ENCODE measurements at places on chromosomes 2 and 18.

GRCh38 chr2:152490686-152491455, 155.9 kb downstream of the FMNL2 start:
- no peak for DNase-seq

GRCh38 chr2:104344985-104345384, 508.9 kb upstream of the POU3F3 start:
- no peak for DNase-seq

GRCh38 chr2:229300790-229301189, 29.7 kb upstream of the PID1 start:
- DNase-seq, result no peak

- peak; percentile 90 for DNase-seq
Observed at GRCh38 chr2:199309973-199310372, 147.8 kb downstream of the SATB2 start.

GRCh38 chr18:49922228-49922627, 108.9 kb upstream of the ACAA2 start:
- no peak for DNase-seq

DNA sequence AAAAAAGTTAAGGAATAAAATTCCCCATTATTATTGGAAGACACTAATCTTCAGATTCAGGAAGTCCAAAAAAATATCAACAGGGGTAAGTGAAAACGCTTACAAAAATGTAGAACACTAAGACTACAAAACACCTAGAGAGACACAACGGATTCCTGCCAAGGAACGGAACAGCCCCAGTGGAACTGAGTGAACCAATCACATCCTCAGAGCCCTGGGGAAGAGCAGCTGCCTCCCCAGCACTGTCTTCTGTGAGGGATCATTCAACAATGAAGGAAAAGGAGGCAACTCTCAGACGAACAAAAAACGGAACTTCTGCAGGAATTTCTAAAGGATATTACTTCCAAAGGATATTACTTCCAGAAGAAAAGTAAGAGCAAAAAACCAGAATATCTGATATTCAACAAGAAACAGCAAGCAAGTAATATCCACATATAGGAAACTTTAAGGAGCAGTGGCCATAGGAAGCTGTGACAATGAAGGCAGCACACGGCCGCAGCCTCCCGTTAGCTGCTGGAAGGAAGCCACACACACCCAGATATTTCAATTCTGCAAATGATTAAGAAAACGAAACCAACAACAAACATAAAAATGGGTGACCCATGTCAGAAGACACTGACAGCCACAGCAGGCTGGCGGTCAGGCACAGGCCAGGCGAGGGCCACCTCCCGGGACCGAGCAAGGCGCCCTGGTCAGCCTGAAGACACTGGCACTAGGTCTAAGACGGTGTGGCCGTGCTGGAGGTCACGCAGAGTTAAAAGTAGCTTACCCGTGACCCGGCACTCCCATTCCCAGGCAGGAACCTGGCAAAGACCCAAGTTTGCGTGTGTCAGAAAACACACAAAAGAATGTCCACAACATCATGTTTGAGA, 81.8 kb downstream of the HDAC4 start:
- no peak for DNase-seq

DNA sequence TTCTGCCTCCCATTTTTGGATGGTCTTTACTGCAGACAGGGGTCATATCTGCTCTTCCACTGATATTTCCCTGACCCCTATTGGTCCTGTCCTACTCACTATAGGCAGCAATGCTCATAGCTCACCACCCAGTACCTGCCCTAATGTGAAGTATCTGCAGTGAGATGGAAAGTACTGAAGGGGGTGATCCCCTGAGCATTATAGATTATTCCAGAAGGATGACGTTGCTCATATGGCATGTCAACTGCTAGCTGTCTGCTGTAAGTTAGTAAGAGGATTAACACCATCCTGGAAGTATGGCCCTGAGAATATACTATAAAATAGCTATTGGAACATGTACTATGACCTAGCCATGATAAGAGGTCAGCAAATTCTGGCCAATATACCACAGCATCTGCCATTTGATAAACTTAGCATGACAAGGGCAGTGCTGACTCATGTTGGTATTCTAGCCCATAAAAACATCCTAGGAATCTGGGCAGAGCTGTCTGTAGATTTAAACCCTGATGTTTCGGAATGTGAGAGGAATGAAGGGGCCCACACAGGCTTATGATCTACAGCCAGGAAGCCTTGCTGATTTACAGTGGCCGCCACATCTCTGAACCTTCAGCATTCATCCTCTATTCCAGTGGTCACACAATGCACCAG, 451.4 kb downstream of the TNS1 start:
- DNase-seq, result no peak

GRCh38 chr18:48161911-48162698, 231.6 kb upstream of the SMAD2 start:
- peak; percentile 93 for DNase-seq

- DNase-seq, result no peak
Observed at GRCh38 chr2:31270822-31271231, 36.9 kb downstream of the EHD3 start.

- DNase-seq, result no peak
Observed at GRCh38 chr2:103808814-103809213, 1045.1 kb upstream of the POU3F3 start.

DNA sequence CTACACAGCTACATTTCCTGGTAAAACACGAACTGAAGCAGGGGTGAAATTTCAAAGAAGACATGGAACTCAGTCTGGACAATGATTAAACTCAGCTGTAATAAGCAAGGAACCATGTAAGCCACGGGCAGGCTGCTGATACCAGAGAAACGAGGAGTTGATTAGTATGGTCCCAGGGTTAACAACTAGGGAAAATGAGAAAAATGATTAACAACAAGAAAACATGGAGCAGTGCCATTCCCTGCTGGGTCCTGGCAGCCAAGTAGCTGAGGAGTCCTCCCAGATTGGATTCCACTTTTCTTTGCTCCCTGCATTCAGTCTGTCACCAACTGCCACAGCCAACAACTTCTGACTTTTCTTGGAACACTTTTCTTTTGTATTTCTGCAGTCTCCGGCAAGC, 517.0 kb upstream of the KLHL29 start:
- no peak for DNase-seq

DNA sequence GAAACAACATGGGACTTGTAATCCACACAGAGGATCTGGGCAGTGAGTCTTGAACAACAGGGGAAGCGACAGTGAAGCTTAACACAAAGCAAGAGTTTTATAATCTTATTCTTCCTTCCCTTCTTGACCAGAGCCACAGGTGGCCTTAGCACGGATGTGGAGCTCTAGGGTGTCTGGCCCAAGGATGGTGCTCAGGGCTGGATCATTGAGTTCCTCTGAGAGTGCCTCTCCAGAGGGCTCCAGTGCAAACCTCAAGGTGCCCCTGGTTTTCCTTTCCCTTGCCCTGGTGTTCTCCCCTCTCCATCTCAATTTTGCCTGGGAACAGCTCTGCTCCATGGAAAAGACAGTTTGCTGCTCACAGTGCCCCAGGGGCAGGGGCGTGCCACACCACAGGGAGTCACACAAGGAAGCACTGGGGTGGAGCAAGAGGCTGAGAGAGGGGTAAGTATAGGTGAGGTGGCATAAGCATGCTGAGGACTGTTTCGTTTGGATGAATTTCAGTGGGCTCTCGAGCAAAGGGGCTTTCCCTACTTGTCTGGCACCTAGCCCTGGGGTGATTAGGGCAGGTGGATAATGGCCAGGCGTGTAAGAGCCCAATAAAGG, 88.6 kb upstream of the B3GNT7 start:
- no peak for DNase-seq

DNA sequence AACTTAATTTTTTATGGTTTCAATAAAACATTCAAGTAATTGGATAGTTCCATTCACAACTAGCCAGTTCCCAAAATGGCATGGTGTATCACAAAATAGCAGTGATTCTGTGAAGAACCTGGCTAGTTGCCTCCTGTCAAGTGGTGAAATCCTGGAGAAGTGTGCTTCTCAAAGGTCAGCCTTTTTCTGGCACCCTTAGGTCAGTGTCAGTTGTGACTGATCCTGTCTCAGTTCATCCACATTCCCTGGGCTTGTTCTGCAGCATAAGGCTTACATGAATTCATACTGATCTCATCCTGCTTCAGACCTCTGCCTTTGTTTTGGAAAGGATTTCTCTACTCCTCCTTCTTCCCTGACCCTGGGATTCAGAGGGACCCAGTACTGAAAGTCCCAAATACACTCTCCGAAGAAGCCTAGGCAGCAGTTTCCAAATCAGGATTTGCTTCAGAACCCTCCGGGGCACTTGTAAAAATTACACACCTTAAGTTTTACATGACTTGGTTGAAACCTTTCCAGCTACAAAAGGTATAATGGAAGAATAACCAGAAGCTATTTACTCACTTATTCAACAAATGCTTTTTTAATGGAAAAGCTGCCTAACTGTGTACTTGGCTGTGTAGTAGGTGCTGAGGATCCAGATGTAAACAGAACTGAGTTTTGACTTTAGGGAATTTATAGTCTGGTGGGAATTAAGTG, 11.0 kb downstream of the MAP3K20 start:
- DNase-seq, result no peak

DNA sequence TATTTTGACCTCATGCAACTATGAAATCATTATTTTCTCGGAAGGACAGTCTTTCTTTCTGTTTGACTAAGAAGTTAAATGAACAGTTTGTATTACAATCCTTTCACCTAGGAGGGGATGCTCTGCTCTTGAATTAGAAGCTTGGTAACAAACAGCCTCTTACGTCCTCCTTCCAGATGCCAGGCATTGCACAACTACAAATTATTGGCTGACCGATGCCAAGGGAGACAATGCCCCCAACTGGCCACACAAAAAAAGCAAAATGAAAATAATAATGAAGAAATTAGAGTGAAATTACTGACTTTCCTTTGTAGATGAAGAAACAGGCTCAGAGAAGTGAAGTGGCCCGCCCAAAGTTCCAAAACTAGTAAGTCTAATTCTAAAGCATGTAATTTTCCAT, 177.9 kb downstream of the CYRIA start:
- peak; percentile 43 for DNase-seq

- DNase-seq, result no peak
Observed at GRCh38 chr2:148924514-148925178, 49.6 kb downstream of the KIF5C start.

DNA sequence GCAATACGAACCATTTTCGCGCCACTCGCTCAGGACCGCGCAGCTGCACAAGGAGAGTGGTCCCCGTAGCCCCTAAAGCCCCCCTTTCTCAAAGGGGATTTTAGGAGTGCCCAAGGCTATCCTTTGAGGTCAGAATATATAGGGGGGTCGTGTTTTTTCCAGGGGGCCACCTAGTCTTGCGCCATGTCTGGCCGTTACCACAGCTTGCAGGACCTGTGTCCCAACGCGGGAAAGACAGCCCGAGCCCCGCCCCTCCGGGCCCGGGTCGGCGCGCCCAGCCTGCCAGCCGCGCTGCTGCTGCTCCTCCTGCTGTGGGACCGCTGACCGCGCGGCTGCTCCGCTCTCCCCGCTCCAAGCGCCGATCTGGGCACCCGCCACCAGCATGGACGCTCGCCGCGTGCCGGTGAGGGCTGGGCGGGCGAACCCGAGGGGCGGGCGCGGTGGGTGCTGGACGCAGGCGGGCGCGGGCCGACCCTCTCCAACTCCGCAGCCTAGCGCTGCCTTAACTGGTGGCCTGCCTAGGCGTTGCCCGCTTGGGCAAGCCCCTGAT, at the start of gene CDCA7:
CDCA7 (plus strand) TSS at position 291 of the 550 bp plus-strand sequence; CDS start at position 383, 92 bp downstream.
- DNase-seq, result peak; percentile 70

- no peak for DNase-seq
Observed at GRCh38 chr2:148999451-148999921, 39.0 kb upstream of the LYPD6B start.

- no peak for DNase-seq
Observed at GRCh38 chr18:80171054-80171872, 62.2 kb downstream of the ADNP2 start.

- peak; percentile 70 for DNase-seq
Observed at GRCh38 chr2:181628590-181629585, 28.0 kb downstream of the CERKL start.

DNA sequence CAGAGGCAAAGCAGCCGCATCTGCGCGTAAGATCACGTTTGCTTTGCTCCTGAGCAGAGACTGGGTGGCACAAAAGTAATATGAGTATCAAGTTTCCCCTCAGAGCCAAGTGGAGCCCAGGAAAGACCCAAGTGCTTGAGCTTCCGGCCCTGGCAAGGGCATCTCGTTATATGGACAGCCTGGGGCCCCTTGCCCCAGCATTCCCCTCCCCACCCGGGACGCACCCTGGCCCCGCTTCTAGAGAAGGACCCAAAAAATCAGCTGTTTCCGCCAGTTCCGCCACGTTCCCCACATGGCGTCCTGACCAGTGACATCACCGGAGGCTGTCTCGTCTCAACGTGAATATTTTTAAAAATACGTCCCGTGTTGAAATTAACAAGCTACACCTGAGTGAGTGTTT, 135.1 kb downstream of the NFATC1 start:
- DNase-seq, result no peak

DNA sequence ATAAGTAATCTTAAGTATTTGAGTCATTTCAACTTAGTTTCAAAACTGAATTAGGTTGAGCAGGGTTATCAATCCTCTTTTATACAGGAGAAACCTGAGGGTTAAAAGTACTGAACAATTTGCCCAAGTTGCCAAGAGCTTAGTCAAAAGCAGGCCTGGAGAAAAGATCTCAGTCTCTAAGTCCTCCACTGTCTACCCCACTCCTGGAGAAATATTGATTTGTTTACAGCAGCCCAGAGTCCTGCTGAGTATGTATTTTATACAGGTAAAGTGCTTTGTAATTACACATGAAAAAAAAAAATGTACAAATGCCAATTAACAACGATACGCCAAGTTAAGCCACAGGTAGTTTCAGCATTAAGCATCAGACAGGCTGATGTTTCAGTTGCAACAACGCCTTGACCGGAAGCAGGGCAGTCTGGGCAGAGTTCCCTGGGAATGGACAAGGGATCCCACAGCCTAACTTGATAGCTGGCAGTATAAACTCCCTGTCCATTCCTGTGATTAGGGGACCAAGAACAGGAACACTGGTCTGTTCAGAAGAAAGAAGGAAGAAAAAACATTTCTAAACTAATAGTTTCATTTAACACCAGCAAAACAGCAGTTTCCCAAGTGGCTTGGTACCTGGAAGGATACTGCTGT, 132.9 kb downstream of the MYO5B start:
- DNase-seq, result peak; percentile 66

DNA sequence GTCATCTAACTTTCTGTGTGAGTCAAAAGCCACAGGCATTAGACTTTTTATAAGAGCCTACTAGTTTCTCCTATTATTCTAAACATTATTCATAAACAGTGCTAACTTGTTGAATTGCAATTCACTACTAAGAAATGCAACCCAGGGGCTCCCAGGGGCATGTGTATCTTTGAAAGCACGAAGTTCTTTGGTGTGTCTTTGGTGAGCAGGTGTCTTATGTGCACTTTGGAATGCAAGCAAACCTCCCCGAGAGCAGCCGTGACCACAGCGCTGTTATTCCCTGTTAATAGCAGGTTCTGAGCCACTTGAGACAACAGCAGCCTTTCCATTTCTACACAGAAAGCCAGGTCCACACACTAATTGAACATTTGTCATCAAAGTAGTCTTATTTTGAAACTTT, 123.5 kb downstream of the PRKRA start:
- peak; percentile 79 for DNase-seq
